ENCODE measurements at places on chromosomes 2 and 18. TPM values are rescaled to one million over a fixed set of nuclear protein-coding genes. Genes with fewer than 3 reads are reported as not detected.

Gene GPC1
- polyA plus RNA-seq: 97.7 TPM

Gene ZAP70
- polyA plus RNA-seq: 0.09 TPM

Gene ITGA4
- 4.1 TPM for polyA plus RNA-seq

Gene ARHGAP15
- polyA plus RNA-seq: not detected

GRCh38 chr2:153939124-153939796, 67.5 kb downstream of the GALNT13 start:
- DNase-seq: no peak

DNA sequence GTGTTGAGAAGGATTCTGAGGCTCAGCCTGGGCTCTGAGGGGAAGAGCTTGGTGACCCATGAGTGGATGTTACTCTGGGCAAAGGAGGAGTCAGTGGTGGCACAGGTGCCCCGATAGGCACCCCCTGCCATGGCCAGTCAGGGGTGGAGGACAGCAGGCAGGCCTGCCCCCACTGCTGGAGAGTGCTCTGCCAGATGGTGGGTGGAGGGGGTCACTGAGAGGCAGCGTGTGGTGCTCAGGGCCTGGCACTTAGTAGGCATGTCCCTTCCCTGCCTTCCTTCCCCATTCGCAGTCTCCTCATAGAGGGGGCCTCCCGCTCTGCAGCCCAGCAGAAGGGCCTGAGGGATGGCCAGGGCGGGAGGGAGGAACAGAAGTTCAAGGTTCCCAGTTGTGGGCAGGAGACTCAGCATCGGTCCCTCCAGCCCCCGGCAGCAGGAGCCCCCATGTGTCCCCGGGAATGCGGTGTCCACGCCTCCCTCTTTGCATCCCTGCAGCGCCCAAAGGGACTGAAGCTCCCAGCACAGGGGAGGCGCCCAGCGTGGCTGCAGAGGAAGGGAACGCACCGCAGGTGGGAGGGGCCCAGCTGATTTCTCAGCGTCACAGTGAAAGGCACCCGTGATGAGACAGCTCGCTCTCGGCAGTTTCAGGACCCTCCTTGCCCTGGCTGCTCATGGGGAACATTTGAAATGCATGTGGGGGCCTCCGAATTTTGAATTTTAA, 5.7 kb upstream of the SNED1 start:
- no peak for DNase-seq

Gene C2orf92
- 1.1 TPM for polyA plus RNA-seq

Gene CRYGC
- polyA plus RNA-seq: not detected

GRCh38 chr18:27017901-27018500, 152.5 kb upstream of the AQP4 start:
- DNase-seq: peak; percentile 5

GRCh38 chr2:209145941-209146681, 277.7 kb upstream of the MAP2 start:
- no peak for DNase-seq

GRCh38 chr2:162103443-162104009, 29.5 kb upstream of the DPP4 start:
- no peak for DNase-seq
